ENCODE measurements at places on chromosomes 12 and 14.

DNA sequence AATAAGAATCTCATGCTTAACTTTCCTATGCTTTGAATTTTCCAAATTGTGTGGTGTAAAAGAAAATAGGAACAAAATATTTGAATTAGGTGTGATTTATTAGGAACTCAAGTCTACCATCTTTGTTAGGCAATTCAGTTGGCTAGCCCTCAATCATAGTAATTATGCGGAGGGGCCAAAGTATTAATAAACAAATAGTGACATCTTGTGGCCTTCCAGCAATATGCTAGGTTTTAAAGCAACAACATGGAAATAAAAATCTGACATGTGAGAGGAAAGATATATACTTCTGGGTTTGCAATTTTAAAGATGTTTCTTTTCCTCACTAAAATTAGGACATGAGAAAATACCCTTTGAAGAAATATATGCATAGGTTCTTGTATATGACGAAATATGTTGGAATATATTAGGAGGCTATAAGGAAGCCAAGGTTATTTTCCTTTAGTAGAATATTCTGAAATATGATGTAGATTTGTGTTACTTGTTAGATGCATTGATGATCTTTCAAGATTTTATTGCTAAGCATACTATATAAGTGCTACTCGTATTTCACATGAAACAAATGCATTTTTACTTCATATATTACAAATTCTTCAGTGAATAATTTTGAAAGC is 200.4 kb downstream of the PTPRO start:
- DNase-seq: no peak

GRCh38 chr12:19010087-19010486 is 119.4 kb upstream of the PLEKHA5 start:
- no peak for DNase-seq

- DNase-seq: peak; percentile 71
Observed at GRCh38 chr12:3076730-3077571, at the start of gene TSPAN9. Gene TSPAN9, plus strand, starts transcription at chr12:3077379. Its CDS starts 123,815 bp downstream, at chr12:3201194.

- no peak for DNase-seq
Observed at GRCh38 chr14:99596772-99597171, 7.2 kb downstream of the CCDC85C start.

- no peak for DNase-seq
Observed at GRCh38 chr12:97169889-97170567, 263.0 kb downstream of the NEDD1 start.

GRCh38 chr12:1287446-1287975 is 296.5 kb downstream of the ERC1 start:
- DNase-seq: no peak

- DNase-seq: no peak
Observed at GRCh38 chr14:54778618-54779345, 123.8 kb downstream of the GCH1 start.

DNA sequence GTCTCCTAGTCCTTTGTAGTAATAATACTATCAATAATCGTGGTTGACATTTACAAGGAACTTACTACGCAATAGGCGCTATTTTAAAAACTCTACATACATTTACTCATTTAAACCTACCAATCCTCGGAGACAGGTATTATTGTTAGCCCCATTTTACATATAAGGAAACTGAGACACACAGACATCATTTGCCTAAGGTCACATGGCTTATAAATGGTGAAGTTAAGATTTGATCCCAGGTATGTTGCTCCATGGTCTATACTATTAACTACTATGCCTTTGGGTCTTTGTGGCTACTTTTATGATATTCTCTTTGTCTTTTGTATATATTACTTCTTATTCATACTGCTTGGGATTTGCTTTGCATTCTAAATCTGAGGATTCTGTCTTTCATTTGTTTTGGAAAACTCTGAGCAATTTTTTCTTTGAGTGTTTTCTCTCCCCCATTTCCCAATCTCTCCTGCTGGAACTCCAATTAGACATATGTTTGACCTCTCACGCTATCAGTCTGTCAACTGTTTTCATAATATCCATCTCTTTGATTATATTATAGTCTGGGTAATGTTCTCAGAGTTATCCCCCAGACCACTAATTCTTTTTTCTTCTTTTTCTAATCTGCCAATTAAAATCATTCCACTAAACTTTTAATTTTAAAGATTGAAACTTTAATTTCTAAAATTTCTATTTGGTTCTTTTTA is 10.9 kb downstream of the NT5DC3 start:
- no peak for DNase-seq

- DNase-seq: no peak
Observed at GRCh38 chr14:94114589-94115057, 4.1 kb downstream of the IFI27 start.

- no peak for DNase-seq
Observed at GRCh38 chr14:85027681-85028370, 502.1 kb upstream of the FLRT2 start.

DNA sequence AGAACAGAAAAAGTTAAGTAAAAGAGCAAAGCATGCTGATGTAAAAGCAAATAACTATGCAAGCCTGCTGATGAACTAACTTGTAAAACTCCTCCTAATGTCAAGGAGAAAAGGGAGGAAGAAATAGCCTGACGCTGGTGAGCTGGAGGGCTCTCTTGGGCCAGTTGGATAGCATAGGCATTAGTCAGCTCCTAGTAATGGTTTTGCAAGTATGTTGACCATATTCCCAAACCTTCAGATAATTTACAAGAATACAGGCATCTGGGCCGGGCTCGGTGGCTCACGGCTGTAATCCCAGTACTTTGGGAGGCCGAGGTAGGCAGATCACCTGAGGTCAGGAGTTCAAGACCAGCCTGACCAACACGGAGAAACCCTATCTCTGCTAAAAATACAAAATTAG is 871.4 kb downstream of the C12orf50 start:
- no peak for DNase-seq

DNA sequence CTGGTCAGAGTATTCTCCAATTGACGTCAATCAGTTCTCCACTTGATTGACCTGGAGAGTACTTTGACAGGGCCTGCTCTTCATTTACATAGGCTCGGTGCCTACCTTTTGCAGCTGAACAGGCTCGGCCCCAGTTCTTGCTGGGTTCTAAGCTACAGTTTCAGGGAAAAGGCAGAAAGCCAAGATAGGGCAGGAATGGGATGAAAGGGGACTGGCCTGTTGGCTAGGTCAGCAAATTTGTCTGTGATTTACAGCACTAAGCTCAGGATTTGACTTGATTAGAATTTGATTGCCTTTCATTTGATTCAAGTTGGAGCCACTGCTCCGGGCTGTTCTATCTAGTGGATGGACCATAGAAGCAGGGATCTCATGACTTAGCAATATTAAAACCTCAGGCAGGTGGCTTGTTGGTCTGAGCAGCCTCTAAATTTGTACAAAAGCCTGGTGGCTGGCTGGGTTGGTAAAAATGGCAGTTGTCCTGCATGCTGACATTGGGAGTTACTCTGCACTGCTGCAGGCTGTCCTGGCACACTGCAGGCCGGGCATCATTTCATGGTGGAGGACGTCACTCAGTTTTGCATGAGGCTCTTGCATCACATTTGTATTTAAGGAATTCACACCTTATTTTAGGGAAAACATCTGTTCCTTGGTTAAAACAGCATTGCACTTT is 71.8 kb downstream of the BICD1 start:
- DNase-seq: no peak

GRCh38 chr14:66011855-66012254 is 474.3 kb upstream of the CCDC196 start:
- no peak for DNase-seq

DNA sequence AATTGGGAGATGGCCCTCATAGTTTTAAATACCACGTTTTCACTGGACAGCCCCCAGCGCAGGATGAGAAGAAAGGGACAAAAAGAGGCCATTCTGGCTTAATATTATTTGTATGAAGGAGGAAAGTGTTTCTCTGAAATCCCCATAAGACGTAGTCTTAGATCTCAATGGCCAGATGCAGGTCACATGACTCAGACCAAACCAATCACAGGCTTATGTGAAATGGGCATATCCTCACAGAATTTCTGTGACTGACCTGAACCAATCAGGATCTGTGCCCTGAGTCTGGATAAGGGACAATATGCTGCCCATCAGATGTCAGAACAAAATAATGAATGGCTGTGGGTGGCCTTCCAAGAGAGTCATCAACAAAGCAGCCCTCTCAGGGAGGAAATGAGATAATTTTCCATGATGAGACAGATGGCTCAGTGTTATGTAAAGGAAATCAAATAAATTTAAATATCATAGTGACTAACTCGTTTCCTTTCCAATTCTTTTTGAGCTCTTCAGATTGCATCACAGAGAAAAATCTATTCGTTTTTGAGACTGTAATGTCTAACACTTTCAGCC is 1009.5 kb upstream of the TMEM132C start:
- DNase-seq: no peak

- no peak for DNase-seq
Observed at GRCh38 chr14:72739446-72740405, 154.2 kb downstream of the DPF3 start.

- no peak for DNase-seq
Observed at GRCh38 chr12:15494329-15495046, 172.2 kb downstream of the PTPRO start.

DNA sequence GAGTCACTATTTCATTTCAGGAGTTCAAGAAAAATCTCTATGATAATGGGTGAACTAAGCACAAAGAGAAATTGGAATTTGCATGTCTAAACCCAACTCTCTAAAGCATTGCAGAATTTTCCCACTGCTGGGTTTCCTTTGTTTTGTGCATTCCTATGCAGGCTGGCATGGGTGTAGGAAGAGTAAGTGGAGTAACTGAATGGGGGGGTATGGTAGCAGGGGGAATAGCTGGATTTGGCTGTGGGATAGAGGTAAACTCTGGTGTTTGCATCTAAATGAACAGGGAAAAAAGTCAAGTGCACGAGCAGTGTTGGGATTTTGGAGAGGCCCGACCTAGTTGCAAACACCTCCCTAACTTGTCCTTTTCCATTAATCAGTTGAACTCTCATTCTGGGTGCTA is 159.1 kb downstream of the ANO4 start:
- DNase-seq: no peak

- no peak for DNase-seq
Observed at GRCh38 chr14:37889087-37889486, 293.7 kb downstream of the TTC6 start.

DNA sequence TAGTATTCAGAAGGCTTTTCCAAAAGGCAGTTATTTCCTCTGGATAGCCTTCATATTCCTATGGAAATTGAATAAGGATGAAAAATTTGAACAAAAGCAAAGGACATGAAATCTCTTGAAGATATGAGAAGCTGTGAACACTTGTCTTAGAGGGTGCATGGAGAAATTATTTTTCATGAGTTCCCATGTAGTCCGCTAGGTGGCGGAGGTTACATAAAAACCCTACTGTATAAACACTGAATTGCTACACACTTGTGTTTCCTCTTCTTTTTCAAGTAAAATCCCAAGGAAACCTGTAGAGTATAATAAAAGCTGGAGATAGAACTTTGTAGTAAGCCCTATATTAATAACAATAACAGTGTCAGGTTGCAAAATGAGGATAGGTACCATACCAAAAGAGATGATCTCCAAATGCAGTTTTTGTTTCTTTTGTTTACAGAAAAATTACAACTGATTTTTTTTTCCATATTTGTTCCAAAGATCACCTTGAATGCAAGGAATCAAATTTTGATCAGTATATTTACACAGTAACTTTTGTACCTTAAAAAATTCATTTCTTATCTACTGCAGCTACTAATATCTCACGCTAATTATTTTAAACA is 37.8 kb upstream of the OR4E1 start:
- no peak for DNase-seq

DNA sequence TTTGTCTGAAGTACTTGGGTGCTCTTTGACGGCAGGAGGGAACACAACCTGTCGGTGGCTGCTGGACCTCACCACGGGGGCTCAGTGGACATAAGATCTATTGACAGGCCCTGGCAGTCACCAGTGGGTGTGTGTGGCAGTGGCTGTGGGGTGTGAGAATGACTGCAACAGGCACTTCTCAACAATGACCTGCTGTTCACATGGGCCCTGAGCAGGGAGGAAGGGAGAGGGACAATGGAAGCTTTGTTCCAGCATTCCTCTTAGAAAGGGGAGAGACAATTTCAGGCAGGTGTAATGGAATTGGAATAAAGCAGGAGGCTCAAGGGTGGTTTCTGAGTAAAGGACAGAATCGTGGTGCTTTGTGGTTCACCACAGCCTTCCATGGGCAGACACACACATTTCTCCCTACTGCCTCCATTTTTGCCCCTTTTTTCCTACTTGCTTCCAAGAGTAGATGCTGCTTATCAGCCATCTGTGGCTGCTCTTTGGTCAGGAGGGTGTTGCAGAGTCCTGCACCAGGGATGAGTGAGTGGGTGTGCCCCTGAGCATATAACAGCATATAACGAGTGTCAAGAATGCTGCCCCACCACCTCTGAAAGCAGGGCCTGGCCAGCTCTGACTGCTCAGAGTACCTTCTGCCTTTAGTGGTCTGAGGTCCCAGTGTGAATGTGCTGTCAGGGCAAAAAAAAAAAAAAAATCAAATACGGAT is 267.7 kb downstream of the RASSF9 start:
- DNase-seq: no peak

GRCh38 chr14:39181026-39181692 is 6.1 kb downstream of the PNN start:
- DNase-seq: no peak

DNA sequence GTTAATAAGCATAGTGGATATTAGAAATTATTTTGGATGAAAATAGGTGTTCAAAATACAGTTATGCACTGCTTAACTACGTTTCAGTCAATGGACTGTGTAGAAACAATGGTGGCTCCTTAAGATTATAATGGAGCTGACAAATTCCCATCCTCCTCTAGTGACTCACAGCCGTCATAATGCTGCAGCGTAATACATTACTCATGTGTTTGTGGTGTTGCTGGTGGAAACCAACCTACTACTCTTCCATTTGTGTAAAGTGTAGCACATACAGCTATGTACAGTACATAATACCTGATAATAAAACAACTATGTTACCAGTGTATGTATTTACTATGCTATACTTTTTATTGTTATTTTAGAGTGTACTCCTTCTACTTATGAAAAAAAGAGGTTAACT is 111.2 kb upstream of the TMCC3 start:
- no peak for DNase-seq

- no peak for DNase-seq
Observed at GRCh38 chr14:90061685-90062126, at the start of gene KCNK13. Gene KCNK13, plus strand, starts transcription at chr14:90061994. Its CDS starts 212 bp downstream, at chr14:90062206.

- no peak for DNase-seq
Observed at GRCh38 chr12:66742508-66743367, 63.9 kb upstream of the GRIP1 start.

GRCh38 chr12:84929501-84929900 is 16.9 kb upstream of the SLC6A15 start:
- DNase-seq: no peak

DNA sequence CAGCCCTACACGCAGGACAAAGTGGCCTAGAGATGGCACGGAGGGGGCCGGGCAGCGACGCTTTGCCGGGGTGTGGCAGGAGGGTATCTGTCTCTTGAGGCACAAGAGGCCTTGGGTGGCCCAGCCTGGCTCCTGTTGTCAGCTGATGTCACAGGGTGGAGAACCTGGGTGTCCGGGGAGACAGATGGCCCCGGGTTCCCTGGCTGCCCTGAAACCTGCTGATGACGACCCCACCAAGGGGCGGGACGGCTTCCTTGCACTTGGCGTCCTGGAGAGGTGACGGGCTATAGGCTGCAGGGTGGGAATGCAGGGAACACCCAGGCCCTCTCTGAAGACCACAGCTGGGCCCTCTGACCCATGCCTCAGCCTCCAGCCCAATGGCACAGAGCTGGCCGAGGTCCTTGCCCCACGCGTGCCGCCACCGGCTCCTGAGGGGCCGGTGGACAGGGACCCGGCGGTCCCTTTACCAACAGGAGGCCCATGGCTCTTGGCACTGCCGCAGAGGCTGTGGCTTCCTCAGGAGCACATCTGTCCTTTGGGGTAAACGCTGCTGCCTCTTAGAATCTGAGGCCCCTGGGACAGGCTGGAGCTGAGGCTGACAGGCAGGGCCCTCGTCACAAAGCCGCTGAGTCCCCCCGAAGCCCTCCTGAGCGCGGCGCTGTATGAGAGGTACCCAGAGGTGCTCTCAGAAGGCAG is 16.4 kb downstream of the TRMT61A start:
- DNase-seq: no peak

Measured in CD4-positive, alpha-beta T cell (primary cell).